ENCODE measurements at places on chromosomes 7 and 10.

- no peak for DNase-seq
Observed at GRCh38 chr7:80303315-80303714, 168.7 kb downstream of the GNAI1 start.

DNA sequence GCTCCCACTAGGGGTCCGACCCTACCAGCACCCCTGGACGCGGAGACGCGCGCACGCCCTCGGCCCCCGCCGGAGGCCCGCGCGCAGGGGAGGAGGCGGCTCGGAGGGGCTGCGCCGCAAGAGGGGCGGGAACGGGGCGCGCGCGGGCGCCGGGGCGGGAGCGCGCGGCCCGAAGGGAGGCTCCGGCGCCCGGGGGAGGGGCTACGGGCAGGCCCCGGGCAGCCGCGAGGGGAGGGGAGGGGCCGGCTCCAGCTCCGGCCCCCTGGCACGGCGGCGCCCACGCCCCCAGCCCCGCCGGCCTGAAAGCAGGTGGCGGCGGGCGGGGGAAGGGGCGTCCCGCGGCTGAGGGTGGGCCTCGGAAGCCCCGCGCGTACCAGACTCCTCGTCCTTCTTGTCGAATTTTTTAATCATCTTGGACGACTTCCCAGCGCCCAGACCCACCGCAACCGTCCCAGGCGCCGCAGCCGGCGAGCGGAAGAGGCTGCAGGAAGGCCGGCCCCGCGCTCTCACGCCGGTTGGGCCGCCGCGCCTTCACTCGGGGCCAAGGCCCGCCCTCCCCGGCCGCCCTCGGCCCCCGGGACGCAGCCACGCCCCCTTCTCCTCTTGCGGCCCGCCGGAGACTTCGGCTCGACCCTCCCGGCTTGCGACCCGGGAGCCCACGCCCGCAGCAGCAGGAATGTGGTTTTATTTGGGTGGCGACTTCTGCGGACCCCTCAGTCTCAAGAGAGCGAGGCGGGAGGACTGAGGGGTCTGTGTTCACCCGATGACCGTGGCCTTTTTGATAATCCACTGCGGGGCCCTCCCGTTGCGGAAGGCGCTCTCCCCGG lies at the start of gene COPG2:
Gene COPG2 (minus strand): TSS at position 491 of the 827 bp plus-strand sequence. CDS start 80 bp downstream, at position 411.
- DNase-seq: peak; percentile 83

GRCh38 chr7:85928500-85928899 lies 715.2 kb upstream of the GRM3 start:
- no peak for DNase-seq

DNA sequence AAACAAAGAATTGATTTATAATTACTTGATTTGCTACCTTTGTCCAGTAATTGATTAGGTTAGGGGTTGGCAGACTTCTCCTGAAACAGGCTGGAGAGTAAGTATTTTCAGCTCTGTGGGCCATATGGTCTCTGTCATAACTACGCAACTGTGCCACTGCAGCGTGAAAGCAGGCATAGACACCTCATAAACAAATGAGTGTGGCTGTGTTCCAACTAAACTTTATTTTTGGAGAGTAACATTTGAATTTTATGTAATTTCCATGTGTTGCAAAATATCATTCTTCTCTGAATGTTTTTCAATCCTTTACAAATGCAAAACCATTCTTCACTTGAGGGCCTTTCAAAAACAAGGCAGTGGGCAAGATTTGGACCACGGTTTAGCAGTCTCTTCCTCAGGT lies 76.9 kb downstream of the GALNT17 start:
- DNase-seq: no peak

All from T-helper 1 cell (primary cell).